ENCODE measurements at places on chromosomes 11 and 22.

DNA sequence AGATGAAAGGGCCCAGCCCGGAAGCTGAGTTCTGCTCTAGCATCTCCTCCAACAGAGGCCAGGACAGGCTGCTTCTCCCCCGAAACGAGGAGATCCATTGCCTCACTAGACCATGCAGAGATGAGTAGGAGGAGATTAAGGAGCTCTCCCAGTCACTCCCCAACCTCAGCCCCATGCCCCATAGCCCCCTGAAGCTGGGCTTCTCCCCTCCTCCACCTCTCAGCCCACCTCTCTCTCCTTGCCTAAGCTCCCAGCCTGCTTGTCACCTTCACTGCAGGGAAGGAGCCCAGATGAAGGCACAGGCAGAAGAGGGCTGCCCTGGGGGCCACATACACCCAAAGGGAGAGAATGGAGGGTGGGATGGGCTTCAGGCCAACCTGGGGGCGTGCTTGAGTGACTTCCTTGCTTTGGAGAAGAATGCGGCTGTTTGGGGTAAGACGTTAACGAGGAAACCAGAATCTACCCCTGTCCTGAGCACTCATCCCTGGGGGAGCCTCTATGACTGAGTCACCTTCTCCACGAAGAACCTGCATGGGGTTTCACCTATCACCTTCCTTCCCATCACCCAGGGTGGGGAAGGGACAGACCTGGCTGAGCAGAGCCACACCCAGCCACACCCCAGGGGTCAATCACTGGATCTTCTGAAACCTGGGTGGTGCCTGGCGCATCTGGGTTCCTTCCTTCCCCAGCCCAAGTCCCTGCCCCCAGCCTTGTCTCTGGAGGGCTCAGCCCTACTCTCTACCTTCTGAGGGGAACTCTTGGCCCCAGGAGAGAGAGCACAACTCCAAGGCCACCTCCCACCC lies 11.6 kb upstream of the GNAZ start:
- no peak for DNase-seq

GRCh38 chr11:2923446-2924375 lies 5.5 kb downstream of the PHLDA2 start:
- no peak for DNase-seq

- peak; percentile 16 for DNase-seq
Observed at GRCh38 chr11:11347592-11347991, 5.5 kb downstream of the CSNK2A3 start.

DNA sequence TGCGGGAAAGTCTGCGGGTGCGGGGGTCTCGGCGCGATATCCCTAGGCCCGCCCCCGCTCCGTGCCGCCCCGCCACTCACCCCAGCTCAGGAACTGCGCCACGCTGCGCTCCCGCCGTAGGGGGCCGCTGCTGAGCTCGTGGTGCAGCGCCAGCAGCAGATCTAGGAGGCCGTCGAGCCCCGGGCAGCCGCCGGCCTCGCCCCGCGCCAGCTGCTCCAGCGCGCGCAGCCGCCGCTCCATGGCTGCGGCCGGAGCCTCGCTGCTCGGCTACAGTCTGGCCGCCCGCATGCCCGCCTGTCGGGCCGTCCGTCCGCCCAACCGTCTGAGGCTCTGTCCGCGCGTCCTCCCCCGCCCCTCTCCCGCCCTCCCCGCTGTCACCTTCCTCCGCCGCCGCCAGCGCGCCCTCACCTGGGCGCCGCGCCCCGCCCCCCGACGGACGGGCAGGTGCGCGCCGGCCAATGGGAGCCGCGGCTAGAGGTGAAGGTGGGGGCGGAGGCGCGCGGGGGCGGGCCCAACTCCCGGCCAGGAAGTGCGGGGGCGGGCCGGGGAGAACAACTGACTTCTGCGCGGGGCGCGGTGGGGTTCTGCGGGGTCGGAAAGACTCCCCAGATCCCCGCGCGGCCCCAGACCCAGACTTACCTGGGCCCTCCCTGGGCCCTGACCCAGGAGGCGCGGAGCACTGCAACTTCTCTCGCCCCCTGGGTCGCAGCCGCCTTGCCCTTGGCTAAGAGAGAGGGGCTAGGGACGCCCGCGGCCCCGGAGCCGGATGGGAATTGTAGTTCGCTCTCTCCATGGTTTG lies at the start of gene CDC42BPG:
Gene CDC42BPG, minus strand, starts transcription at position 324 of the 799 bp plus-strand sequence. Its CDS starts 84 bp downstream, at position 240.
- no peak for DNase-seq

GRCh38 chr11:110968348-110969062 lies 256.3 kb upstream of the ARHGAP20 start:
- DNase-seq = no peak

DNA sequence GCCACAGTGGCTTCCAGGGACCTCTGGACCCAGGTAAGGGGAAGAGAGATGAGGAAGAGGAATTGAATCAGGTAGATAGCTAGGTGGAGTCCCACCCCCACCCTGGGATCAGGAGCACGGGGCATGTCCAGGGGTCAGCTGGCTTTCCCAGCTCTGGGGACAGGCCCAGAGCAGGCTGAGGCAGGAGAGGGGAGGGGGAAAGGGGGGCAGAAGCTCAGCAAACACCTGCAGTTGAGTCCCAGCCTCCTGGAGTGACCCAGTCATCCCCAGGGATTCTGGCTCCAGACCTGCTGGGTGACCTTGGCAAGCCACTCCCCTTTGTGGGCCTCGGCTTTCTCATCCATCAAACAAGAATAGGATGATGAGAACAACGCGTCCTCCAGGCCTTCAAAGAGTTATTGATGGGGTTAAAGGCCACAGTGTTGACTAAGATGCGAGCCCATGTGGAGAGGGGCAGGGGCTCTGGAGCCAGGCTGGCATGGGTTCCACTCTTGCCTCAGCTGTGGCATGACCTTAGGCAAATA lies 16.0 kb downstream of the STARD10 start:
- peak; percentile 39 for DNase-seq

DNA sequence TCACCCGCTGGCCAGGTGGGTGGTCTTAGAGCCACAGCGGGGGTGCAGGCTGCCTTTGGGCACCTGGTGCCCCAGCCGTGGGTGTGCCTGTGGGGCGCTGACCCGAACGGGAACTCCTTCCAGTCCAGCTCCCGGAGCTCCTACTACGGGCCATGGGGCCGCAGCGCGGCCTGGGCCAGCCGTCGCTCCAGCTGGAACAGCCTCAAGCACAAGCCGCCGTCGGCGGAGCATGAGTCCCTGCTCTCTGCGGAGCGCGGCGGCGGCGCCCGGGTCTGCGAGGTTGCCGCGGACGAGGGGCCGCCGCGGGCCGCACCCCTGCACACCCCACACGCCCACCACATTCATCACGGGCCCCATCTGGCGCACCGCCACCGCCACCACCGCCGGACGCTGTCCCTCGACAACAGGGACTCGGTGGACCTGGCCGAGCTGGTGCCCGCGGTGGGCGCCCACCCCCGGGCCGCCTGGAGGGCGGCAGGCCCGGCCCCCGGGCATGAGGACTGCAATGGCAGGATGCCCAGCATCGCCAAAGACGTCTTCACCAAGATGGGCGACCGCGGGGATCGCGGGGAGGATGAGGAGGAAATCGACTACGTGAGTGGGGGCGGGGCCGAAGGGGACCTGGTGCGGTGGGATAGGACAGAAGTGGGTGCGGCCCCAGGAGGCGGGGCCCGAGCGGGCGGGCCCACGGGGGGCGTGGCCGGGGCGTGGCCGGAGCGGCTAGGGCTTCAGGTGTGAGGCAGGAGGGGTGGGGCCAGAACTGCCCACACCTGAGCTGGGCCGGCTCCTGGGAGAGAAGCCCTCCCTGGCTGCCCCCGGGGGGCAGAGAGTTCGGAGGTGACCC lies 91.5 kb downstream of the CACNA1I start:
- DNase-seq = no peak

- DNase-seq = peak; percentile 9
Observed at GRCh38 chr11:102810950-102811660, 13.1 kb upstream of the MMP1 start.

GRCh38 chr11:17224727-17225126 lies 16.9 kb upstream of the PIK3C2A start:
- DNase-seq = no peak

DNA sequence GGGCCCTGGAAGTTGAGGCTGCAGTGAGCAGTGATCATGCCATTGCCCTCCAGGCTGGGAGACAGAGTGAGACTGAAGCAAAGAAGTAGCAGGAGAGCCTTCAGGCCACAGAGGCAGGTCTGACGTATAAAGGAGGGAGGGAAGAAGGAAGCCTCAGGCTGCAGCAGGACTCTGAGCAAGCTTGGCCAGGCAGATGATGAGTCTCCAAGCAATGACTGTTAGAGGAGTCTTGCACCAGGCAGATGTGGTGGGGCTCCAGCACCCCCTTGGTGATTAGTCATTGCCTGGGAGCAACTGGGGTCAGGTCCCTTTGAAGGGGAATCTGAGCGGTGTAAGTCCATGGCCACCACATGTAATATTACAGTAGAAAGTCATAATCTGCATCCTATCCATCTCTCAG lies 36.6 kb upstream of the NFAM1 start:
- DNase-seq = no peak

- DNase-seq = peak; percentile 86
Observed at GRCh38 chr11:57778318-57779037, 16.9 kb downstream of the CTNND1 start.

GRCh38 chr11:19669511-19669910 lies 43.1 kb upstream of the NAV2 start:
- DNase-seq = no peak

DNA sequence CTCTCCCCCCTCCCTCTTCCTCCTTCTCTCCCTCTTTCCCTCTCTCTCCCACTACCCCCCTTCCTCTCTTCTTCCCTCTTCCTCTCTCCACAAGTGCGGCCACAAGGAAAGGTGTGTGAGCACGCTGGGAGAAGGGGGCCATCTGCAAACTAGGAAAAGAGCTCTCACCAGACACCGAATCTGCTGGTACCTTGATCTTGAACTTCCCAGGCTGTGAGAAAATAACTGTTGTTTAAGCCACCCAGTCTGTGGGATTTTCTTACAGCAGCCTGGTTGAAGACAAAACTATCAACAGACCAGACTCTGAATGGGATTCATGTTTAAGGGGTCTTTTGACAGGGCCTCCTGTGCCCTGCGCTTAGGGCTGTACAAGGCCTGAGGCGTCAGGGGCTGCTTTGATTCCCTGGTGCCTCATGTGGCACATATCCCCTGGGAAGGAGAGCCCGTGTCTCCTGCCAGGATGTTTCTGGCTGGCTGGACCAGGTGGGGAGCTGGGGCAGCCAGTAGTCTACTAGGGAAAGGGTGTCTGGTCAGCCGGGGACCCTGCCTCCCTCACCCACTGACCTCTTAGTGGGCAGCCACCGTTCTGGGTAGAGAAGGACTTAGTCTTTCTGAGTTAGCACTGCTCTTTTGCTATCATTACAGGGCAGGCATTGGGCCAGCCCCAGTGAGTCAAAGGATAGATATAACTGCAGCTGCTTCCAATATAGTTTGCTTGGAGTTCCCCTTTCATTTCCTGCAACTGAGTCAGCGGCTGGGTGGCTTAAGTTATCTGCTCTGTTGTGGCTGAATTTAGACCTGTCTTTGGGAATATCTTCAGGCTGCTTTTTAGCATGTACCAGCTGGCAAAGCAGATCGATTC lies 6.2 kb downstream of the PANX1 start:
- DNase-seq = peak; percentile 65
